ENCODE measurements at places on chromosomes 1 and 21.

DNA sequence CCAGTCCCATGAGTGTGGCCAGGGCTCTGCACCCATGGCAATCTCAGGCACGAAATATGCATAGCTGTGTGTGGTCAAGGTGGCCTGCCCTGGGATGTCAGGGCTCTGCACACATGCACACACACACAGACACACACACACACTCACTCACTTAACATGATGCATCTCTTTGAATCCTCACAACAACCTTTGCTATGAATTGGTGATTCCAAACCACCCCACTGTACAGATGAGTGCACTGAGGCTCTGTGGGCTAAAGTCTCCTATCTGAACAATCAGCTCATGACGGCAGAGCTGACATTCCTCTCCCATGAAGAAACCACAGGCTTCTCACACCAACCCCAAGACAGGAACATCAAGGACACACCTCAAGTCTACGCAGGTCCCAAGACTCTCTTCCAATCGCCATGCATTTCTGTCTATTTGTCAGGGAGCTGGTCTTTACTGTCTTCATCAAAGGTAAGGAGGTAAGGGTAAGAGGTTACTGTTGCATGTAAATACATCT, 131.6 kb downstream of the ETS2 start:
- no peak for DNase-seq

DNA sequence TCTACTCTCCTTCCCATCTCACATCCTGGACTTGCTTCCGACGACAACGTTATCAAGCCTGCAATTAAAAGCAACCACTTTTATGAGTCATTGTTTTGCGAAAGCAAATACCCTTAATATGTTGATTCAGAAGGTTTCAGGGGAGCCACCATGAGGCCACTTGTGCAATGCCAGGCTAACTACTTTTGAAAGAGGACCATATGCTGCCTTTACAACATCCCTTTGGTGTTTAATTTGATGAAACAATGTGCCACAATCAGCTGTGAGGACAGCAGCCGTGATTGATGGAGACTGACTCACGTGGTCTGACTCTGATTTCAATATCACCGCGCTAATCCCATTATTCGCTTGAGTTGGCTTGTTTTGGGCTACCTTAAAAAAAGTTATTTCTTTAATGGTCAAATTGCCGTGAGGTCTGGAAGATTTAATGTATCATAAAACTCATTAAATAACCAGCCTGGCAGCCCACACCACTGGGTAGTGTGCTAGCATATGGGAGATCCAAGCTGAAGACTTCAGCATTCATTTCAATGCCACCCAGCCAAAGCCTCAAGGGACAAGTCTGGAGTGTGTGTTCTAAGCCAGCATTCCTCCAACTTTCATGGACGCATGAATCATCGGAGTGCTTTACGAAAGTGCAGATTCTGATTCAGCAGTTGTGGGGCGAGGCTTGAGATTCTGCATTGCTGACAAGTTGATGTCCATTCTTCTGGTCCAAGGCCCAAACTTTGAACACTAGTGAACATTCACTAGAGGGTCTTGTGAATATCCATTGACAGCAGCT, 73.3 kb upstream of the PAXBP1 start:
- DNase-seq, result no peak

GRCh38 chr1:190963321-190963720, 485.7 kb upstream of the BRINP3 start:
- DNase-seq, result no peak

DNA sequence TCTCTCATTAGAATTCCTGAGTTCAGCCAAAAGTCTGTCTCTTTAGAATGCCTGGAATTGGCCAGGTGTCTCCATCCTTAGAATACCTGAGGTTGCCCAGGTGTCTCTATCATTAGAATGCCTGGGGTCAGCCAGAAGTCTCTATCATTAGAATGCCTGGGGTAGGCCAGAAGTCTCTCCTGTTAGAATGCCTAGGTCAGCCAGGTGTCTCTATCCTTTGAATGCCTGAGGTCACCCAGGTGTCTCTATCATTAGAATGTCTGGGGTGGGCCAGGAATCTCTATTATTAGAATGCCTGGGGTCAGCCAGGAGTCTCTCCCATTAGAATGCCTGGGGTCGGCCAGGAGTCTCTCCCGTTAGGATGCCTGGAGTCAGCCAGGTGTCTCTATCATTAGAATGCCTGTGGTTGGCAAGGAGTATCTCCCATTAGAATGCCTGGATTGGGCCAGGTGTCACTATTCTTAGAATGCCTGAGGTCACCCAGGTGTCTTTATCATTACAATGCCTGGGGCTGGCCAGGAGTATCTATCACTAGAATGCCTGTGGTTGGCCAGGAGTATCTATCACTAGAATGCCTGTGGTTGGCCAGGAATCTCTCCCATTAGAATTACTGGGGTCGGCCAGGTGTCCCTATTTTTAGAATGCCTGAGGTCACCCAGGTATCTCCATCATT, 43.0 kb downstream of the RNF187 start:
- no peak for DNase-seq

- DNase-seq, result no peak
These were observed 1316.8 kb upstream of the B3GALT2 start for GRCh38 chr1:194503209-194503608.

DNA sequence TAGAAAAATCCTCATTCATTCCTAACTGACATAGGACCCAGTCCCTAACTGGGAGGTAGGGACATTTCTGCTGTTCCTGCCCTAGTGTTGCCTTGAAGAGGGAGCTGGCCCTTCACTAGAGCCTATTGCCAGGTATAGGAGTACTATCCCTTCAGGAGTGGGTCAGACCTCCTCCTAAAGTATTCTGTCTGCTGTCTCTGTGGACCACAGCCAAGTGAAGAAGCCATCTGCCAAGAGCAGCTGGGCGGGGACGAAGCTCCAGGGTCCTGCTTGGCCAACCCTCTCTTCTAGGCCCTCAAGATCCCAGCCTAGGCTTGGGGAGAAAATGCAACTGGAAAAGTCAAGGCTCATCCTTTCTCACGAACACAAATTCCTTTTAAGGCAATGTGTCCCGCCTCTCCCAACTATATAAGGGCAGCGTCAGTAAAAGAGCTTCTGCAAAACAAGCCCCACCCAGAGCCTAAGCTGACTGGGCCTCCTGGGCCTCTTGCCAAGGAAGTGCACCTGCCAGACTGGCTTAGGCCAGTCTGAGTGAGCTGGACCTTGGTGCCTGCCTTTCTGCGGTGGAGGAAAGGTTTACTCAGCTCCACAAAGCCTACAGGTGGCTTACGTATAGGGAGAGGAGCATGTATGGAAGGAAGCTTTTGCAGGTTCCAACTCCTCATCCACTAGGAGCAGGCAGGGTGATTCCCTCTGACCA, 638 bp upstream of the TUFT1 start:
- DNase-seq, result peak; percentile 96

DNA sequence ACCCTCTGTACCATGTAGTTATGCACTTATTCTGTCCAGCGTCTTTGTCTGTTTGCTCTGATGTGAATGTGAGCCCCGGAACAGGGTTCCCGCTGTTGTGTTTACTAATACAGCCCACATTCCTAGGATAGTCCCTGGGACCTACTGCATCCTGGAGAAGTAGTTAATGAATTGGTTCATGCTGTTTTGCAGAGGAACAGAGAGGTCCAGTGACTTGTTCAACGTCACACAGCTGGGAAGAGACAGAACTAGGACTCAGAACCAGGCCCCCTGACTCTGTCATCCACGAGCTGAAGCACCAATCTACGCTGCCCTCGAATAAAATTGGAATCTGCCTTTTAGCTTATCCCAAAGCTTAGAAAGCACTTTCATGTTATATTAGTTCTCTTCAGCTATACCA, 784 bp downstream of the AGT start:
- DNase-seq, result no peak

- no peak for DNase-seq
These were observed 1.7 kb upstream of the DYNLT5 start for GRCh38 chr1:66750577-66750976.

GRCh38 chr1:155197901-155198546, 9.7 kb downstream of the THBS3 start:
- DNase-seq, result no peak

GRCh38 chr1:39625462-39626273, 13.8 kb downstream of the HEYL start:
- no peak for DNase-seq

DNA sequence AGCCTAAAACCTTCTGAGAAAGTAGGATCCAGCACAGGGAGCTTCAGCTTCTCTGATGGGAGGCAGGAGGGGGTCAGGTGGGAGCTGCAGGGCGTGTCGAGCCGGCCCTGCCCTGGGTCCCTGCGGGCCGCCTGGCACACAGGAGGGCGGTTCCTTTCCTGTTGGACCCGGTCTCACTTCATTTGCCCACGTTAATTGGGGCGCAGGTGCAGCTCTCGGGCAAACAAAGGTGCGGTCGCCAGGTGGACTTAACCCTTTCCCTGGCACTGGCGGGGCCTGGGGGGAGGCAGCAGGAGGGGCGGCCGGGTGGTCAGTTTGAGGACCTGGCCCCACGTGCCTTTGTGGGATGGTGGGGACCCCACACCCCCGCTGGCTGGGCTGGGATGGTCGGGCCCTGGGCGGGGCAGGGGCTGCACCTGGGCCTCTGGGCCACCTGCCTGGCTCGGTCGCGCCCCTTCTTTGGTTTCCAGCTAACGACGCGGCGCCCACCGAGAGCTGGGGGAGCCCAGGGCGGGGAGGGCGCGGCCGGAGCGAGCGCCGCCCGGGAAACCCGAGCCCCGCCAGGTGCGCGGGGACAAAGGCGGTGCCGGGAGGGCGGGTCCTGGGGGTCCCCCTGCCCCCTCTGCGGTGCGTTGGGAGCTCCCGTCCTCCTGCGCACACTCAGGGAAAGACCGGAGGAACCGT, 20.8 kb upstream of the C1orf159 start:
- DNase-seq, result no peak

- no peak for DNase-seq
These were observed 29.5 kb upstream of the TGFB2 start for GRCh38 chr1:218315638-218316037.

DNA sequence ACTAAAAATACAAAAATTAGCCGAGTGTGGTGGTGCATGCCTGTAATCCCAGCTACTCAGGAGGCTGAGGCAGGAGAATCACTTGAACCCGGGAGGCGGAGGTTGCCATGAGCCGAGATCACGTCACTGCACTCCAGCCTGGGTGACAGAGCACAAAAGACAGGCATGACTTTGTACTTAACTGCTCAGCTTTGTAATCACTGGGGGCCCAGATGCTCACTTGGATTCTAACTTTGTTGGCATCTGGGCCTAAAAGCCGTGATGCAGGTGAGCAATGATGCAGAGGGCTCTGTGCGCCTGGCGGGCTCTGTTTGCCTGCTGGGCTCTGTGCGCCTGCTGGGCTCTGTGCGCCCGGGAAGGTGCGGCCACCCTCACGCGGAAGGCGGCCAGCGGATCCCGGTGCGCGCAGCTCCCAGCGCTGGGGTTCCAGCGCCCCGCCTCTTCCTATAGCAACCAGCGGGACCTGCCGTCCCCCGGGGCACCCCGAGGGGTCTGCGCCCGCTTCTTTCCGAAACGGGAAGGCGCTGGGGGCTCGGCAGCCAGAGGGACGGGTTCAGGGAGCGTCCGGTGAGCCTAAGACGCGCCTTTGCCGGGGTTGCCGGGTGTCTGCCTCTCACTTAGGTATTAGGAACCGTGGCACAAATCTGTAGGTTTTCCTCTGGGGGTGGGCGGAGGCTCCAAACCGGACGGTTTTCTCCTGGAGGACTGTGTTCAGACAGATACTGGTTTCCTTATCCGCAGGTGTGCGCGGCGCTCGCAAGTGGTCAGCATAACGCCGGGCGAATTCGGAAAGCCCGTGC, 31.7 kb downstream of the PRMT2 start:
- DNase-seq, result no peak

- no peak for DNase-seq
These were observed 228.4 kb downstream of the TM2D1 start for GRCh38 chr1:61496501-61496900.

- no peak for DNase-seq
These were observed 1343.3 kb upstream of the ADGRL2 start for GRCh38 chr1:80457409-80457808.

- DNase-seq, result no peak
These were observed 991 bp downstream of the PYGO2 start for GRCh38 chr1:154960446-154961136.

DNA sequence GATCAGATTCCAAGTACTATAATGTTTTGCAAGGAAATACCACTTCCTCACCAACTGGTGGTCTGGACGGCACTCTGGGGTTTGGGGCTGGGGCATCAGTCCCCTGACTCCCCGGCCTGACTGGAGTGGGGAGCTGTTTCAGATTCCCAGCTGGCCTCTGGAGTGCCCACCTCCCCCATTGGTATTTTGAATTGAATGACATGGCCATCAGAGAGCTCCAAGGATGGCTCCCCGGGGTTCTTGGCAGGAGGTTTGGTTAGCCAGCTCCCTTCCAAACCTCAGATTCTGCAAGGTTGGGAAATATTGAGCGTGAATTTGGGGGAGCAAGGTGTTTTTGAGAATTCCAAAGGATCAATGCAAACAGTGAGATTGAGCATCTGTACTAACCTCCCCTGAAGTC, 2.2 kb upstream of the INAVA start:
- DNase-seq, result no peak

GRCh38 chr1:75615613-75616435, 4.9 kb upstream of the SLC44A5 start:
- no peak for DNase-seq

DNA sequence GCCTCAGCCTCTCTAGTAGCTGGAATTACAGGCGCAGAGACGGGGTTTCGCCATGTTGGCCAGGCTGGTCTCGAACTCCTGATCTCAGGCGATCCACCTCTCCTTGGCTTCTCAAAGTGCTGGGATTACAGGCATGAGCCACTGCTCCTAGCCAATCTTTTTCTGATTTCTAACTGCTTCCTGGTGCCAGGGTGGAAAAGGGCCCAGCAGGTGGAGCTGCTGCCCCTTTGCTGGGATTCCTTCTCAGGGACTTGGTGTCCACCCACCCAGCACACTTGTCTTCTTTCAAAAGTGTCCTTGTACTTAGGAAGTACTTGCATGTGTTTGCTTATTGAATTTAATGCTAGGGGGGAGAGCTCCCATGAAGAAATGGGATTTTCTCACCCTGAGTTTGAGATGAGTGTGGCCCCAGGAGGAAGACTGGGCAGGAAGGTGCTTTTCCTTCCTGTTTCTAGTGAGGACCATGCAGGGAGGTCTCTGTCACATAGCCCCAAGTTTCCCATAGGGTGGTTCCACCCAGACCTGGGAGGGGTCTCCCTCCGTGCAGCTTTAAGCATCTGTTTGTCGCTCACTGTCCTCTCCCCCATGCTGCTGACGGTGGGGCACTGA, 14.2 kb downstream of the UTP11 start:
- DNase-seq, result no peak

DNA sequence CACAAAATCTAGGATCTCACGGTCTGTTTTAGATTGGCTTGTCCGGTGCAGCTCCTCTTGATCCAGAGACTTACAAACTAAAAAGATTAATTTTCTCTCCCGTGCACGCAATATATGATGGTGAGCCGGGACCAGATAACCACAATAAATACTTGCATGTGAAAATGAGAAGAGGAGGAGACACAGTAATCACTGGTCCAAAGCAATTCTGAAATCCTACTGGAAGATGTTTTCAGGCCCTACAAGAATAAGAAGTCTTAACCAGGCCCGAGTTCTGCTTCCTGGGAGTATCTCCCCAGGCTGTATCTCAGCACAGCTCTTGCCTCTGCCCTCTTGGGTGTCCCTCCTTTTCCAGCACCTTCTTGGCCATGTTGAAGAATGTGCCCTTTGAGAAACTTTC, 1.0 kb upstream of the WDR4 start:
- DNase-seq, result no peak

GRCh38 chr1:84643183-84643582, 47.1 kb downstream of the SSX2IP start:
- DNase-seq, result no peak
